Sigmoid colon (tissue), 7 donors: ENCODE measurements at places on chromosomes 3 and 15. TPM values are rescaled to one million over a fixed set of nuclear protein-coding genes. Genes with fewer than 3 reads are reported as not detected.
A peak's percentile ranks its signal among the peaks of the same experiment; 100 is the strongest.

DNA sequence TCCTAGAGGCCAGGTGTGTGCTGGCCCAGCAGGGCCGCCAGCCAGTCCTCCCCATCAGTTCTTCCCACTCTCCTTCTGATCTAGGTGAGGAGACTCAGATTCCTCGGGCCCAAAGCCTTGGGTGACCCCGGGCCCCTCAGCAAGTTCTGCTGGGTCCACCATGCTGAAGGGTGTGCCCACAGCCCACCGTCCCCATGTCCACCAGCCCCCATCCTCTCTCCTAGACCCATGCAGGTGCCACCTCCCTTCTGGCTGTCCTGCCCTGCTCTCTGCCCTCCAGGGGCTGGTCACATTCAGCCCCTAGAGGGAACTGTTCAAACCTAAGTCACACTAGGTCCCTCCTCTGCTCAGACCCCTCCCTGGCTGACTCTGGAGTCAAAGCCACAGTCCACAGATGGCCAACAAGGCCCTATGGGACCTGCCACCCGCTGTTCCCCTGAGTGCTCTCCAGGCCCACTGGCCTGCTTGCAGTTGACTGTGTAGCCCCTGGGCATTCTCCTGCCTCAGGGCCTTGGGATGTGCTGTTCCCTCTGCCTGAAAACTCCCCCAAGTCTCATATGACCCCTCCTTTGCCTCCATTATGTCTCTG is 878 bp upstream of the TLR9 start:
- H3K4me1 ChIP-seq = no peaks in the 10 kb centered on the region
- peaks cover 36% of the 10 kb centered on the region for H3K36me3 ChIP-seq
- DNase-seq = no peak
- no peak overlapping the region for H3K4me3 ChIP-seq

Gene COL8A1
- polyA plus RNA-seq = 0.23 TPM

DNA sequence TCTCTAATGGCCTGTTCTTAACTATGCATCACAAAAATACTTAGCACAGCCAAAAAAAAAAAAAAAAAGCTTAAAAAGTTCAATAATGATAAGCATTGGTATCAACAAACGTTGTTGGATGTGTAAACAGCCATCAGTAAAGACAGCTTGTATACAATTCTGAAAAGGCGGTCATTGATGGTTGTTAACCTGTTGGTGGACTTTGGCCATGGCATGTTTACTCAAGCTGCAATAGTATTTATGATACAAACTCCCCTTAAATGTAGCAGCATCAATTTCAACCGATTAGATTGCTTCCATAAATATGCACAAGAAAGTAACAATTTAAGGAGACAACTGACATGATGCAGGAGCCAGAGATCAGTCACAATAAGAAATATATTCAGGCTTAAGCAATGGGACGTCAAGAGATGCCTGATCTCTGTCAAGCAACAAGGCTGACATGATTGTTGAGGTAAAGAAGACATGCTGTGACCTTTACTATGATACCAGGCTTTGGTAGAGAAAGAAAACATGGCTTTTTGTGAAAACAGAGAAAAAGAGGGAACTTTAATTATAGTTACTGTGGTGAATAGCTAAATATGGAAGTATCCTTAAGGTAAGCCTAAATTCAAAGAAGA is 14.2 kb upstream of the SLC7A14 start:
- no peak for DNase-seq
- H3K4me3 ChIP-seq = no peak overlapping the region

Gene PLSCR2
- not detected for polyA plus RNA-seq

GRCh38 chr3:158434412-158435038 is 136.5 kb upstream of the MLF1 start:
- H3K27ac ChIP-seq = no peak overlapping the region
- H3K4me1 ChIP-seq = no peaks in the 10 kb centered on the region
- peak; percentile 62 for DNase-seq

GRCh38 chr3:99776516-99777209 is 41.0 kb upstream of the CMSS1 start:
- no peak overlapping the region for H3K4me3 ChIP-seq
- no peak for DNase-seq
- H3K27me3 ChIP-seq = no peaks in the 10 kb centered on the region
- H3K4me1 ChIP-seq = no peaks in the 10 kb centered on the region
- H3K36me3 ChIP-seq = no peaks in the 10 kb centered on the region
- no peak overlapping the region for H3K27ac ChIP-seq

DNA sequence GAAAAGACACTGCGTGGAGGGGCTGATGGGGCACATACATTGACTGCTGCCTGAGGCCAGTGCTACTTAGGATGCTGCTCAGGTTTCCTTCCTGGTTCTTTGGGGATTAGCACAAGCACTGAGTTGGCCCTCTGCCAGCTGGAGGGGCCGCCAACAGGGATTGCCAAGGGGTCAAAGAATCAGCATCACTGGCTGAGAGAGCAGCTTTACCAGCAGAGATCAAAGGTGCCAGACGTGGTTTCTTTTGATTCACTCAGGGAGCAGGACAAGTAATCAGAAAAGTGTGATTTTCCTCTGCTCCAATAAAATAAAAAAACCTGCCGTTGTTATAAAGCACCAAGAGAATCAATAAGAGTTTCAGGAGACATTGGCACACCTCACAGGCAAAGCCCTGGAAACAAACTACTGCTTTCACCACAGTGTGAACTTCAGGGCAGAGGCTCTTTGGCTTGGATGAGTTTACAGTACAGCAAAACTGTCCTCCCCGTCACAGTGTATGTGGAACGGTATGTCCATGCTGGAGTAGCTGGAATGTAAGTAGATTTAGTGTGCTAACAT is 45.8 kb upstream of the FSIP1 start:
- no peaks in the 10 kb centered on the region for H3K27me3 ChIP-seq
- no peaks in the 10 kb centered on the region for H3K36me3 ChIP-seq
- H3K4me1 ChIP-seq = peaks cover 10% of the 10 kb centered on the region
- no peak overlapping the region for H3K4me3 ChIP-seq
- no peak for DNase-seq
- peak overlapping the region; percentile 65 for H3K27ac ChIP-seq

DNA sequence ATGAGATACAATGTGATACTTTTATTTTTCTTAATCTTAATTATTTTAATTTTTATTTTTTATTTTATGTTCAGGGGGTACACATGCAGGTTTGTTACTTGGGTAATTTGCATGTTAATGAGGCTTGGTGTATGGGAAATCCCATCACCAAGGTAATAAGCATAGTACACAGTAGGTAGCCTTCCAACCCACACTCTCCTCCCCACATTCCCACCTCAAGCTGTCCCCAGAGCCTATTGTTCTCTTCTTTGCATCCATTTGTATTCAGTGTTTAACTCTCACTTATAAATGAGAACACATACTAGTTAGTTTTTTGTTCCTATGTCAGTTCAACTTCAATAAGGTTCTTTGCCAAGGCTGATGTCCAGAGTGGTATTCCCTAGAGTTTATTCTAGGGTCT is 1375.4 kb downstream of the NSUN3 start:
- no peak overlapping the region for H3K27ac ChIP-seq
- H3K36me3 ChIP-seq = no peaks in the 10 kb centered on the region
- H3K4me3 ChIP-seq = no peak overlapping the region

- H3K27me3 ChIP-seq = peaks cover 4% of the 10 kb centered on the region
- peak; percentile 83 for DNase-seq
- H3K4me3 ChIP-seq = peak within 1 kb of the TSS; percentile 17
Observed at GRCh38 chr3:196639483-196640296, at the start of gene NRROS. Gene NRROS, plus strand, starts transcription at chr3:196639694. Its CDS starts 14,846 bp downstream, at chr3:196654540.

Gene GRAMD1C
- 5.4 TPM for polyA plus RNA-seq

GRCh38 chr15:27479296-27480140 is 508.5 kb downstream of the GABRG3 start:
- no peaks in the 10 kb centered on the region for H3K4me1 ChIP-seq
- no peaks in the 10 kb centered on the region for H3K27me3 ChIP-seq
- no peak for DNase-seq
- no peaks in the 10 kb centered on the region for H3K36me3 ChIP-seq
- H3K4me3 ChIP-seq = no peak overlapping the region

GRCh38 chr3:89714237-89714636 is 606.8 kb downstream of the EPHA3 start:
- DNase-seq = no peak
- no peaks in the 10 kb centered on the region for H3K4me1 ChIP-seq
- H3K27ac ChIP-seq = no peak overlapping the region
- H3K27me3 ChIP-seq = no peaks in the 10 kb centered on the region
- no peak overlapping the region for H3K4me3 ChIP-seq
- H3K36me3 ChIP-seq = no peaks in the 10 kb centered on the region

- no peaks in the 10 kb centered on the region for H3K27me3 ChIP-seq
- DNase-seq = peak; percentile 71
- H3K36me3 ChIP-seq = no peaks in the 10 kb centered on the region
- H3K4me1 ChIP-seq = peaks cover 21% of the 10 kb centered on the region
Observed at GRCh38 chr15:99424978-99425656, 140.7 kb upstream of the MEF2A start.

Gene C3orf70
- 2.4 TPM for polyA plus RNA-seq

GRCh38 chr15:39204031-39204430 is 376.8 kb upstream of the THBS1 start:
- no peaks in the 10 kb centered on the region for H3K27me3 ChIP-seq
- no peak for DNase-seq
- H3K4me3 ChIP-seq = no peak overlapping the region
- peaks cover 8% of the 10 kb centered on the region for H3K4me1 ChIP-seq
- H3K36me3 ChIP-seq = no peaks in the 10 kb centered on the region

Gene PROK2
- polyA plus RNA-seq = 3.9 TPM

DNA sequence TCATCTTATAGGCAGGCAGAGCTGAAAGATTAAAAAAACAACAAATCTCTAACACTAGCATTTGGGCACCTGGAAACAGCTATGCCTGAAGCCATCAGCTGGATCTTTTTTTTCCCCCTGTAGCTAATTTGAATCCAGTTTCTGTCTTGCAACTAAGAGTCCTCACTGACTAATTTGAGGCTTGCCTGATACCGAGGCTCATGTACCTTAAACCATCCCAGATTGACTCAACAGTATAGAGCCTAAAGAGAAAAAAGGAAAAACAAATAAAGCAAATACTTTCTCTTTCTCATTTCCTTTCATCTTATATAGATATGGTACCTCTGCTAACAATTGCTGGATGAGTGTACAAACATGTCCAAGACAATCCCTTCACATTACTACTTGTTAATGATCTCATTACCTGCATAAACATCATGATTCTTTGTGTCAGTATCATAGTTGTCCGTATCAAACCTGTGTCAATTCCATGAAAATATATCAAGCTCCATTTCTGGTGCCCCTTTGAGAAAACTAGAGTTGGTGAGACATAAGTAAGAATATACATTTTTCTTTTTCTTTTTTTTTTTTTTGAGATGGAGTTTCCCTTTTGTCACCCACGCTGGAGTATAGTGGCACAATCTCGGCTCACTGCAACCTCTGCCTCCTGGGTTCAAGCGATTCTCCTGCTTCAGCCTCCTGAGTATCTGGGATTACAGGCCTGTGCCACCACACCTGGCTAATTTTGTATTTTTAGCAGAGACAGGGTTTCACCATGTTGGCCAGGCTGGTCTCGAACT is 43.1 kb downstream of the BHLHE40 start:
- H3K4me3 ChIP-seq = no peak overlapping the region
- no peak overlapping the region for H3K27ac ChIP-seq
- no peaks in the 10 kb centered on the region for H3K27me3 ChIP-seq
- DNase-seq = no peak

Gene SERPINI2
- 0.60 TPM for polyA plus RNA-seq

DNA sequence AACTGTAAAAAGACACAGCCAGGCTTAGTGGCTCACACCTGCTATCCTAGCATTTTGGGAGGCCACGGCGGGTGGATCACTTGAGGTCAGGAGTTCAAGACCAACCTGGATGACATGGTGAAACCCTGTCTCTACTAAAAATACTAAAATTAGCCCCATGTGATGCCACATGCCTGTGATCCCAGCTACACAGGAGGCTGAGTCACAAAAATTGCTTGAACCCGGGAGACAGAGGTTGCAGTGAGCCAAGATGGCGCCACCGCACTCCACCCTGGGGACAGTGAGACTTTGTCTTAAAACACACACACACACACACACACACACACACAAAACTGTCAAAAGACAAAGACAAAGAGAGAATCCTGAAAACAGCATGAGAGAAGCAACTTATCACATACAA is 18.0 kb downstream of the SPCS1 start:
- DNase-seq = no peak
- H3K4me3 ChIP-seq = no peak overlapping the region
- H3K27ac ChIP-seq = no peak overlapping the region
- H3K27me3 ChIP-seq = no peaks in the 10 kb centered on the region
